ENCODE measurements at places on chromosomes 6 and 20.

GRCh38 chr6:84521511-84521910 is 242.9 kb downstream of the TBX18 start:
- no peak for DNase-seq

GRCh38 chr6:149080511-149080910 is 237.0 kb upstream of the TAB2 start:
- no peak for DNase-seq

DNA sequence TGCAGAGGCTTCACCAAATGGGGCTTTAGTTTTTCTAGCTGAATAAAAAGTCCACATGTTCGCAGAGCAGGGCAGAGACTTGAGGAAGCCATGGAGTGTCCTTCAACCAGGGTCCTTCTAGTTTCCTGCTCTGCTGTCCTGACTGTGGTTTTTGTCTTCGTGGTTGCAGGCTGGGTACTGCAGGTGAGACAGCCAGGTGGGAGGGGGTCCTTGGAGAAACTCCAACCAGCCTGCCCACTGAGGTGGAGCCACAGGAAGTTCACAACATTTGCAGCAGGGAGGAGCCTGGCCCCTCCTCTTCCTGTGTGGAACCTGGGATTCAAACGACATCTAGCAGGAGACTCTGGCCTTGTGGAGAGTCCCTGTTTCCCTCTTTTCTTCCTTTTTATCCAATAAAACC is 68.8 kb upstream of the MYLIP start:
- DNase-seq = no peak

DNA sequence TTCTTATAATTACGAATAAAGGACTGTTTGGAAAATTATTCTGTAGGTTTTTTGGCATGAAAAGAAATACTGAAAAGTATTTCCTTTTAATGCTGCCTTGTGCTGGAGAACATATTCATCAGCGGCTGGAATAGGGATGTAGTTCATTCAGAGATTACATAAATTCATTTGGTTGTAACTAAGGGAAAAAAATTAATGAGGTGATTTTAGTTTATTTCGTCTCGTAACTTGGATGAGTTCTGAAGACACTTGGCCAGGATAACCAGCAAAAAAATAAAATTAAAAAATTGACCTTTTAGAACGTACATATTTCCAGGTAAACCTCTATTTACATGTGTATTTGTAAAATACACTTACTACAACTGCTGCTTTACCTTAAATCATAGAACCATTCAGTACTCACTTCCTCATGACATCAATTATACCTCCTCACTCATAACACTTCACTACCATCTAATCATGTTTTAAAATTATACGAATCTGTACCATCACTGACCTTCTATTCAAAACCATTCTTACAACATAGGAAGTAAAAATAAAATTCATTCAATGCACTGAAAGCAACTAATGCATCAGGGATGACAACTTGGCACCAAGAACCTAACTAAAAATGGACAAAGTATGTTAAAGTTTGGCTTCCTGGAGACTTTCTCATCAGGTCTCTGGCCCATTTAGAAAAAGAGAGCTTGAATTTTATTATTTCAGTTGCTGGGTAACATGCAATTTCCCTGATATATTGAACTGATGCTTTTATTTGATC is 17.2 kb downstream of the KLHL31 start:
- DNase-seq = no peak

- no peak for DNase-seq
Measured at GRCh38 chr6:170091000-170091638, 199.8 kb downstream of the DLL1 start.

- DNase-seq = no peak
Measured at GRCh38 chr6:1285956-1286355, 25.9 kb upstream of the FOXQ1 start.

GRCh38 chr6:24205020-24205492 is 79.0 kb downstream of the NRSN1 start:
- no peak for DNase-seq

- no peak for DNase-seq
Measured at GRCh38 chr6:69704916-69705315, 91.9 kb downstream of the LMBRD1 start.

DNA sequence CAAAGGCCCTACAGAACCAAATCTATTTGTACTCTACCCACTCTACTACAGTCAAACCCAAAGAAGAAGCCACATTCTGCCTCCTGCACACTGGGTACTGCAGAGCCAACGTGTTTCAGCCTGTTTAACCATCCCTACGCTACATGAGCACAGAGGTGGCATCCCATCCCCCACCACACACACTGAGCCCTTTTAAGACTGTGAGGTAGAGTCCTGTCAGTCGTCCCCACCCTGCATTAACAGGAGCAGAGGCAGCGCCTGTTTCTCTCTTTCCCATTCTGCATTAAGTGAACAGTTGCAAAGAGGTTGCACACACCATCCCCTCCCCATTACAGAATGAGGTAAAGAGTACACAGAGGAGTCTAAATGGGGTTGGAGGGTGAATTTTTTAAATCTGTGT is 5.2 kb upstream of the RSPH4A start:
- DNase-seq = no peak

DNA sequence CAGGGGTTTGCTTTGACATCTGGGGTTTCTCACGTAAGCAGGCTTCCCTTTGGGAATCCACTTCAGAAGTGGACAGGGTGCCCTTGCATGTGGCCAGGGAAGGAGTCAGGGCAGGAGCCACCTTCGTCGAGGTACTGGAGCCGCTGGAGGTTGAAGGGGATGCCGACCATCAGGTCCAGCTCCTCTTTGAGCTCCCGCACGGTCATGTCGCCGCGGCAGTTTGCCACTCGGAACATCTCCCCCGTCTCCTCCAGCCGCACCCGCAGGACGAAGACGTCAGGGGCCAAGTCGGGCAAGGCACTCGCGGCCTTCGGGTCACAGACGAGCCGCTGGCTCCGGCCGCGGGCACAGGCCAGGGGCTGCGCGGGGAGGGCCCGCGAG is 360 bp downstream of the ANKRD60 start:
- no peak for DNase-seq

DNA sequence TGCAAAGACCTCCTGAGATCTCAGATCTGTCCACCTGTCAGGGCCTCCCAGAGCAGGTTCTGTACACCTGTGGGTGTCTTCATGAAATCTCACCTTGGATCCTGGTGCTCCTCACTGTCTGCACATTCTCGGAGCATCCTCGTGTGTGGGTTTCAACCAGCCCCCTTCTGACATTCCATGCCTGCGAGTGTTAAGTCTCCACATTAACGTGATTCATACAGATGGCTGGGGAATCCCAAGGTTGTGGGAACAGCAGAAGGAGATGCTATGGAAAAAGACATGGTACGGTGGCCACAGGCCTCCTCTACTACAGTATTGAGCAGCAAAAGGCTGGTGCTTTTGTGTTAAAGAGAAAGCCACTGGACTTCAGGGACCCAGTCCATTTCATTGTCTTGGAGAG is 556.5 kb downstream of the DHX35 start:
- no peak for DNase-seq

GRCh38 chr6:85405175-85405852 is 44.6 kb upstream of the NT5E start:
- DNase-seq = no peak

GRCh38 chr20:60477958-60478357 is 519.7 kb downstream of the CDH26 start:
- DNase-seq = no peak

GRCh38 chr6:2482773-2483172 is 237.4 kb upstream of the GMDS start:
- DNase-seq = no peak

- DNase-seq = no peak
Measured at GRCh38 chr6:43963877-43964658, 163.2 kb downstream of the MRPL14 start.

DNA sequence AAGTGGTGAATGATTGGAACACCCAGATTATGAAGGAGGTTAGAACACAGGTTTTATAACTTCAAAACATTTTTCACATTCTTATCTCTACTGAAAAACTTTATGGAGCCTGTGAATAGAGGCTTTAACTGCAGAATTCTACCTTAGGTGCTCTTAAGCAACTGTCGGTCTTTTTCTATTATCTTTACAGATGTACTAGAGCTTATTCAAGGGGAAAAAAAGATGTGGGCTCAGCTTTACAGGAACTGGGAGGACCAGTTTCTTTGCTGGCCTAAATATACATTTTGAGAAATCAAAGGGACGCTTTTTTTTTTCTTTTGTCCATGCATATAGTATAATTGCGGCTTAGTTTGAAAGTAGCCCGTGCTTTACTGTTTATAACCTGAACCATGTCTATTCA is 58.9 kb downstream of the UST start:
- no peak for DNase-seq

DNA sequence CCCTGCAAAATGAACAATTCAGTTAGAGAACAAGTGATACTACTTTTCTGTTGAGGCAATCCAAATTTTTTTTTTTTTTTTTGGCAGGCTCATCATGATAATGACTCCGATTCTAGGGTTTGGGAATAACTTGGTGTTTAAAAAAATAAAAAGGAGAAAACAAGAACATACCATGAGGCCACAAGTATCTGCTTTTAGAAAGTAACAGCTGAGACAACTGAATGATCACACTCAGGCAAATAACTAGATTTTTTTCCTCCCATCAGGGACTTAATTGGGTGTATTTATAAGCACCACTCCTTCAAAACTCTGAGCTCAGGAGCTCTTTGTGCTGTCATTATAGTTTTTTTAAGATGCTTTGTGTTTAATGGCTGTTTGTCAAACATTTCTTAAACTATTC is 29.6 kb downstream of the PAK5 start:
- no peak for DNase-seq

GRCh38 chr20:7853493-7853892 is 86.8 kb downstream of the HAO1 start:
- no peak for DNase-seq

DNA sequence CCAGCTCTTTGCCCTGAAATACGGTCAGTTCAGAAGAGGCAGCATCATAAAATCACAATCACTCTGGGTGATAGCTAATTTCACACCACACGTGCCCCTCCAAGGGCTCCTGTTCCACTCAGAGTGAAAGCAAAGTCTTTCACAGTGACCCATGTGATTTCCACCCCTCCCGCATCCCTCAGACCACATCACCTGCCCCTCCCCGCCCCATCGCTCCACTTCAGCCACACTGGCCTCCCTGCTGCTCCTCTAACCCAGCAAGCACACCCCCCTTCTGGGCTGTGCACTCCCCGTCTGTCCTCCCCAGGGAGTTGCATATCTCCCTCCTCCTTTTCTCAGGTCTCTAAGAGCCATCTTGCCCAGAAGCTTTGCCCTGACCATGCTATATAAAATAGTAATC is 74.5 kb downstream of the PSMG4 start:
- DNase-seq = no peak

DNA sequence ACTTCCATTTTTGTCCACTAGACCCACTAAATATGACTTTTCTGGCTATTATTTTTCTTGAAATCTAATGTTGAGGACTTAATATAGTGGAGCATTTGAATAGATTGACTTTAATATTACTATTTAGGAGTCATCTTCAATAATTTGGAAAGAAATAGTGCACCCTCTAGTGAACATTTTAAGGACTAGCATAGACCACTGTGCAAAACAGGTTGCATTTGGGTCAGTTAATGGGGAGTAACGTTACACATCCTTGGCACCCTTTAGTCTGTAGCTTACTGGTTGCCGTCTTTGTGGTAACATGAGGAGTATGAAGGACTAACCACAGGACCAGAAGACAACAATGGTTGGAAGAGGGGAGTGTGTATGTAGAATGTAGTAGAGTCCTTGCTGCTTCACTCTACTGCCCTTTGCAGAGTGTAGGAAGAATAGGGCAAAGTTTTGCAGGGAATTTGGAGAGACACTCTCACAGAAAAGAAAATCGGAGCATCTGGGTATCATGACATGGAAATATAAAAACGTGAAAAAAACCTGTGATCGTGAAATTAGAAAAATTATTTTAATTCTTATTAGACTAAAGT is 25.2 kb downstream of the RFPL4B start:
- no peak for DNase-seq

All from GM18507 (cell line).